ENCODE measurements at places on chromosomes 2 and 18. TPM values are rescaled to one million over a fixed set of nuclear protein-coding genes. Genes with fewer than 3 reads are reported as not detected.

DNA sequence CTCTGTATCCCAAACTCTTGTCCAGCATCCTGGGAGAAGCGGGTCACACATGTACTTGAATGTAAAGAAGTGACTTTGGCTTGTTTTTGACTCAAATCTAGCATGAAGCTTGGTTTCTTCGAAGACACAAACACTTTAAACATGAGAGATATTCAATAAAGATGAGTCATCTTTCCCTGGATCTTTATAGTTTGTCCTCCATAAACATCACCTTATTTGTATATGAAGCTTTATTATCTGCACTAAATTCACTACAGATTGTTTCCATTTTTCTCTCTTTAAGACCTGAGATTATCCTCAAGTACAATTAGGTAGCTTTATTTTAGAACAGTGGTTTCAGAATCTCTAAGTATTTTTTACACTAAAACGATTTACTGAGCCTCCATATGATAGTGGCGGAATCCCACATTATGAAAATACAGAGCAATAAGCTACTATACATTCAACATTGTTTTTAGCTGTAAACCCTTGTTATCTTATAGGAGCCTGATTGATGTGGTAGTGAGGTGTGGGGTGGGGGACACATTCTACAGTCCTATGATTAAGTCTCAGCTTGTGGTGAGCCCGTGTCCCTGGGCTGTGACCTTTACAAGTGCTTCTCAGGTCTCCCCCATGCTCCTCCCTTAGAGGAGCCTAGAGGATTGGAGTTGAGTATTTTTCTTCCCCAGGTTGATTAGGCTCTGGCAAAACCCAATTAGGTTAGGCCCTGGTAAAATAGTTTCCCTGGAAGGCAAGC is 79.6 kb upstream of the RAPGEF4 start:
- no peaks in the 10 kb centered on the region for H3K27me3 ChIP-seq
- no peak for DNase-seq
- no peaks in the 10 kb centered on the region for H3K4me1 ChIP-seq
- H3K4me3 ChIP-seq = no peak overlapping the region

GRCh38 chr2:38230756-38231155 is 146.3 kb downstream of the ATL2 start:
- no peaks in the 10 kb centered on the region for H3K36me3 ChIP-seq
- no peak overlapping the region for H3K4me3 ChIP-seq
- no peaks in the 10 kb centered on the region for H3K27me3 ChIP-seq
- no peak for DNase-seq
- H3K27ac ChIP-seq = no peak overlapping the region
- H3K4me1 ChIP-seq = no peaks in the 10 kb centered on the region

- H3K27ac ChIP-seq = peak overlapping the region; percentile 53
- no peaks in the 10 kb centered on the region for H3K27me3 ChIP-seq
- H3K4me1 ChIP-seq = peaks cover 36% of the 10 kb centered on the region
- H3K4me3 ChIP-seq = no peak overlapping the region
- no peaks in the 10 kb centered on the region for H3K36me3 ChIP-seq
These were observed 71.6 kb downstream of the ACTR2 start for GRCh38 chr2:65299246-65299645.

Gene COQ10B
- 29.5 TPM for total RNA-seq
